ENCODE measurements at places on chromosomes 16 and 17.

DNA sequence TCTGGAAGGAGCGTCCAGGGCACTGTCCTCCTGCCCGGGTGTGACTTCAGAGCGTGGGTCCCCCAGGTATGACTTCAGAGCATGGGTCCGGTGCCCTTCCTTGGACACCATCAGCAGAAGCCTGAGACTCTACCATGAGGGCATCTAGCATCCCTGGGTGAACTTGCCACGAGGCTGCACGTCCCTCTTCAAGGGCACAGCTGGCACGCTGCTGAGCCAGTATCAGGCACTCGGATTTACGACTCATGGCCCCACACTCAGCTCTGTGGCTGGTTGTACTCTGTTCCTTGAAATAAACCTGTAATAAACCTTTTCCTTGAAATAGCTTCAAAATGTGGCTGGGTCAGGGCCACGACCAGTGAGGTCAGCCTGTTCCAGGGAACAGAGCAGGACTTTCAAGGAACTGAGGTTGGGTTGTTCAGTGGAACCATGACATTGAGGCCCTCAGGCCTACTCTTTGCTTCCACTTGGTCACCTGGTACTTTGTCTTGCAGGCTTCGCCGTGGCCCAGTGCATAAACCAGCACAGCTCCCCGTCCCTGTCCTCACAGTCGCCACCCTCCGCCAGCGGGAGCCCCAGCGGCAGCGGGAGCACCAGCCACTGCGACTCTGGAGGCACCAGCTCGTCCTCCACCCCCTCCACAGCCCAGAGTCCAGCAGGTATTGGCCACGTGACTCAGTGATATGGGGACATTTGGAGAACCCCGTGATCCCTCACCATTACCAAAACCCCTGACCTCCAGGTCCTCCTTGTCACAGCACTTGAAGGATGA is 89.9 kb downstream of the SOCS1 start:
- DNase-seq, result no peak

GRCh38 chr17:13024526-13025257 is 6.9 kb upstream of the ELAC2 start:
- peak; percentile 77 for DNase-seq

DNA sequence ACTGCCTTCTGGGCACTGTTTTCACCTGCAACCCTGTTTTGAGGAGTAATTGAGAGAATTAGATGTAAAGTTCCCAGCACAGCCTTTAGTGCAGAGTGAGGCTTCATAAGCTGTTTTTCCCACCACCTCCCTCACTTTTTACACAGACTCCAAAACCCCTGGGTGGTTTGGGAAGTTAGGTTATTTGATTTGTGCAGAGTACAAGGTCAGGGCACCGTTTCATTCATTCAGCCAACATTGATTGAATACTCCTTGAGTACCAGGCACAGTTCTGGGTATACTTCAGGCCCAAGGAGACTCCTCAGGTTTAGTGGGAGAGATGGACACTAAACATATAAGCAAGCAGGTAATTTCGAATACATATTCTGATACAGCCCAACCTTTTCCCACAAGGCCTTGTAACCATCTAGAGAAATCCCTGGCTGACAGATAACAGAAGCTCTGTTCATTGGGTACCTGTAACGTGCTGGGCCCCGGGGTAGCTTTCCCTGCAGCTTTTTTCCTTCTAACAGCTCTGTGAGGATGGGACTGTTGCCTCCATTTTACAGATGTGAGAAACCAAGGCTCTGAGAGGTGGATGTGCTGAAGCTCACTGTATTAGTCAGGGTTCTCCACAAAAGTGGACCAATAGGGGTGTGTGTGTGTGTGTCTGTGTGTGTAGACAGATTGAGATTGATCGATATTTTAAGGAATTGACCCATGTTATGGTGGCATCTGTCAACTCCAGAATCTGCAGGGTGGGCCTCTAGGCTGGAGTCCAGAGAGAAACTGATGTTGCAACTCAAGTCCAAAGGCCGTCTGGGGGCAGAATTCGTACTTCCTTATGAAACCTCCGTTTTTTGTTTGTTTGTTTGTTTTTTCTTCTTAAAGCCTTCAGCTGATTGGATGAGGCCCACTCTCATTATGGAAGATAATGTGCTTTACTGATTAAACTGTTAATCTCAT is 234.7 kb downstream of the SNX29 start:
- no peak for DNase-seq

DNA sequence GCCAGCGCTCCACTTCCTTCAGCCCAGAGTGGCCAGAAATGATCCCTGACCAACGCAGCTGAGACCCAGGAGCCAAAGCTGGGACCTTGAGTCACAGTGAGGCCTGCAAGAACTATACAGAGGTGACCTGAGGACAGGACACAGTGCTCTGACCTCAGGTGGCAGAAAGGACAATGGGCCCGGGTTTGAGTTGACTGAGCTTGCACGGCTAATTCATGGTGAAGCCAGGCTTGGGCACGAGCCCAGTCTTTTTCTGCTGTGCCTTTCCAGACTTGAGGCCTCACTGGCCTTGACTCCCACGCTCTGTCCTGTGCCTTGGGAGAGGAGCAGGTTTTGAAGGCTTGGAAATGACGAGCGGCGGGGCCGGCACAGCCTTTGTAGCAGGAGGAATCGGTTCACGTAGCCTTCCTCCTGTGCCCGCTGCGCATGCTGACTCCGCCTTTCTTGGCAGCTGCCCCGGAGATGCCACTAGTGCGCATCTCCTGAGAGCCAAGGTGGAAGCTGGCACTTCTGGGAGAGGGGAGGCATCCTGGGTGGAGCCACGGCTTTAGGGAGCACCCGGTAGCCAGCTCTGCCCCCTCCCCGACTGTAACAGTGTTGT is 34.9 kb downstream of the NDEL1 start:
- DNase-seq, result no peak

DNA sequence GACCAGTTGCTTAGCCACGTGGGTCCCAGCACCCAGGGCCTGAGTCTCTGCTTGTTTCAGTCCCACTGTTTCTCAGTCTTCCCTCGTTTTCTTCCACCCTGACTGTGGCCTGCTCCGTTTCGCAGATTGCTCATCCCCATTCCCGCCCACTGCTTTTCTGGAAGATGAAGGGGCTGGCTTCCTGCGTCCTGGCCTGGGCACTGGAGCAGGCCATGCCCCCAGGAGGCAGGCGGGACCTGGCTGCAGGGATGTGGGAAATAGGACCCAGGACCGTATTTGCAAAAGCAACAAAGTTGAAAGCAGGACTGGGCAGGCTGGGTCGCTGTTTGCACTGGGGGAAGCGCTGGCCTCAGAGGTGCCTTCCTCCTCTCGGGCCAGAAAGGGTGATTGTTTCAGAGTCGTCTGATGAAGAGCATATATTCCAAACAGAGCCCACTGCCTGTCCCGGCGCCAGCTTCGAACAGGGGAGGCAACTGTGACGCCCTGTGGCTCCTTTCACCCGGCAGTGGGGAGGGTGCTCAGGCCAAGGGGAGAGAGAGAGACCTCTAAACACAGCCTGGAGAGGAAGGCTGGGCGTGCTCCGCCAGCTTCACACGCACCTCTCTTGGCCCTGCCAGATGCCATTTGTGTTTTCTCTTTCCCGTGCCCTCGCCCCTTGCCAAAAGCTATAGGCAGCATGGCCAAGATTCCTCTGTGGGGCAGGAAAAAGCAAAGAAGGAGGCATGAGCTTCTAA is 108.6 kb downstream of the CMIP start:
- no peak for DNase-seq
